ENCODE measurements at places on chromosomes 6 and 20.

GRCh38 chr20:60961551-60961950, 290.5 kb upstream of the CDH4 start:
- DNase-seq = no peak

GRCh38 chr6:33075568-33076405, at the start of gene HLA-DPB1:
HLA-DPB1 (plus strand) TSS chr6:33075990; CDS start chr6:33076042, 52 bp downstream.
- no peak for DNase-seq

DNA sequence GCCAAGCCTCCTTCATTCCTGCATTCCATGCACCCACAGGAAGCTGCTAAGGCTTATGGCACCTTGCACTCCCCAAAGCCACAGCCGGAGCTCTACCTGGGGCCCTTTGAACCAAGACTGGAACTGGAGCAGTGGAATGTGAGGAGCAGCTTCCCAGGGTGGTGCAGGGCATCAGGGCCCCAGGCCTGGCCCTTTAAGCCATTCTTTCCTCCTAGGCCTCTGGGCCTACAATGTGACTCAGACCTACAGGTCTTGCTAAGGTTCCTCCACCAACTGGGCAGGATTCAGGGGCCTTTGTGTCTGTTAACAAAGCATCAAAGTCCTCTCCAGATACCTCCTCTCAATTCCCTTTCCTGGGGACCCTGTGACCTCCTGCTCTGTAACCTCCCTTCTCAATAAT, 36.2 kb downstream of the SF3B5 start:
- DNase-seq = no peak

GRCh38 chr6:25025919-25026301, 90.2 kb upstream of the RIPOR2 start:
- DNase-seq = no peak

GRCh38 chr20:9574181-9574580, 59.8 kb downstream of the LAMP5 start:
- DNase-seq = no peak

DNA sequence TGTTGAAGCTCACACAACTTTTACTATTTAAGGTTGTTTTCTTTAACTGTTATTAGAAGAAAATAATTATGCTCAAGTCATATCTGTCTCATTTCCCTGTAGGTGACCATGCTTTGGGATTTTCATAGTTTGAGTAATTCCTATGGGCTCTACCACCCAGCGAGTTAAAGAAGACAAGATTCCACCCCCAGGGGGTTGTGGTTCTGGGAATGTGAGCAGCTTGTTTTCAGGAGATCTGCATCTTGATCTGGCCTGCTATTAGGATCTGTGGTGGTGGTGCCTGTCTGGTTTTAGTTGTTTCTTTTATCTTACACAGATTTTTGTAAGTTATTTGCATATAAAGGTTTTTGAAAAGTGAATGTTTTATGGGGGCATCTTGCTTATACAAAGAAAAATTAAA, 20.2 kb upstream of the REV3L start:
- DNase-seq = no peak

- DNase-seq = no peak
These were observed 100.9 kb downstream of the FUT9 start for GRCh38 chr6:96116674-96117073.

DNA sequence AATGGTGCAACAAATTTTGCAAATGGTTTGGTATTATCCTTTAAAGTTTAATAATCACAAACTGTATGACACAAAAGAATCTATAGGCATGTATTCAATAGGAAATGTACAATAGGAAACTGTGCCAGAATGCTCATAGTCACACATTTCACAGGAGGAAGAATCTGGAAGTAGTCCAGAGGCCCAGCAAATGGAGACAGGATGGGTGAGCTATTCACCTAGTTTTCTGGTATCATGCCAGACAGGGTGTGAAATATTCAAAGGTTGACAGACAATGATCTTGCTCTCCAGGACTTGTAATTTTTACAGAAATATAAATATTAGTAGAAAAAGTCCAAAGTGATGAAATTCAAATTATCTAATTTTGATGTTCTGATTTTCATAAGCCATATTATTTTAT, 520.1 kb upstream of the IMPG1 start:
- no peak for DNase-seq

- DNase-seq = no peak
These were observed 76.5 kb downstream of the TULP4 start for GRCh38 chr6:158388727-158389126.

GRCh38 chr6:63347599-63347998, 27.8 kb upstream of the LGSN start:
- DNase-seq = no peak

DNA sequence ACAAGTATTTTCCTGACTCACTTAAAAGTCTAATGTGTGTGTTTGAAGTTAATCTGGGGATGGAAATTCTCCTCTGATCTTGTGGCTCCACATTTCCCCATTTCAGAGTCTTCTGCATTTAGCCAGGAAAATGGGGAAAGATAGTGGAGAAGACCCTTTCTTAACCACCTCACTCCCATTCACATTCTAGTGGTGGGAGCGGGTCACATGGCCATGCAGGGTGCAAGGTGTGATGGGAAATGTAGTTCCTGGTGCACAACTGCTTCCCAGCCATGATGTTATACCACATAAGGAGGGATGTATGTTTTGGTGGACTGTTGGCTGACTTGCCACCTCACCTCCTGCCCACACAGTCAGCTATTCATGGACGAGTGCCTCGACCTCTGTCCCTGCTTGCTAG, 61.8 kb downstream of the BANF2 start:
- no peak for DNase-seq

- DNase-seq = no peak
These were observed 108.7 kb downstream of the FYN start for GRCh38 chr6:111764238-111765175.

DNA sequence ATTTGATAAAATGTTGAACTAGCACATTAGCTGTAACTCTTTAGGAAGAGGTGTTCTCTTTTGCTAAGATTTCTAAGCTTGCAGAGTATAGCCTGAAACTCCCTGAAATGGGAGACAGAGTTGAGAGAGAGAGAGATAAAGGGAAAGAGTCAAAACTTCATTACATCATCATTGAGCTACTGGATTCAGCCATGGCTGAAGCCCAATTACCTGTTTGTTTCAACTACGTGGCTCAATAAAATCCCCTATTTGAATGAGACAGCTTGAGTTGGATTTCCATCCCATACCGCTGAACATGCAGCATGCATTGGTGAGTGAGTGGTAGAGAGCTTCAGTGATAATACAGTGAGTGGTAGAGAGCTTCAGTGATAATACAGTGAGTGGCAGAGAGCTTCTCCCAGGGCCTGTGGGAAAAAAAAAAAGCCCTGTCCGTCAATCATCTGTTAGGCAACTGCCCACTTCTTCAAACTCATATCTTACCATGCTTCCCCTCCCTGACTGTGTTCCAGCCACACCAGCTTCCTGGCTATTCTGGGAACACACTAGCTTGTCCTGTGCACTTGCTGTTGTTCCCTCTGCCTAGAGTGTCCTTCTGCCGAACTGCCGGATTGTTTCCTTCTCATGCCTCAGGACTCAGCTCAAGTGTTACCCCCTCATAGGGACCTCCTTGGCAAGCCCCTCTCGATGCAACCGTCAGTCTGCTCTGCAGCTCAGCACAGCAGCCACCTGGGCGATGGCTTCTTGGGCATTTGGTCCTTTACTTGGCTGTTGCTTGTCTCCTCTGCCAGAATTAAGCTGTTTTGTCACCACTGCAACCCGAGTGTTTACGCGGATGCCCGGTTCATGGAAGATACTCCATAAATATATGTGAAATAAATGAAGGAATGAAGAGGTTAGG, 91.3 kb upstream of the EYA2 start:
- DNase-seq = no peak

DNA sequence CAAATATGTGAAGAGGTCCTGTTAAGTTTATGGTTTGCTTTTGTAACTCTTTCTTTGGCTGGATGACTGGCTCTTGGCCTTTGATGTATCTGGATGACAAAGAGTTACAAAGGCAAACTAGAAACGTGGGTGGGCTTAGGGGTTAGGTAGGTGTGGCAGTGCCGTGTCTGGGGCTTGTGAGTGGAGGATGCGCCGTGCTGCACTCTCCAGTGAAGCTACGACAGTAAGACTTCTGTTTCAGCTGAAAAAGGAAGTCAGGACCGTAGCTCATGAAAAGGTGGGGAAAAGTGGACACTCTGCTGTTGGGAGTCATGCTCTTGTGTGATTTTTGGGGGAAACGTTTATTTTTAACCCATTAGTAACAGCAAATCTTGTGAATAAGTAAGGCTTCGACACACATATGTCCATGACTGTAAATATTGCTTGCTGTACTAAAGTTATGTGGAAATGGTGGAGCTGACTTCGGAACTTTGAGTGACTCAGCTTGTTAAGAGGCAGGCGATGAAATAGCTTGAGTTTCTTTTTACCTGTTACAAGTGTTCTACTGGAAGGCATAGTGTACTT, 45.6 kb downstream of the DUSP22 start:
- DNase-seq = no peak

DNA sequence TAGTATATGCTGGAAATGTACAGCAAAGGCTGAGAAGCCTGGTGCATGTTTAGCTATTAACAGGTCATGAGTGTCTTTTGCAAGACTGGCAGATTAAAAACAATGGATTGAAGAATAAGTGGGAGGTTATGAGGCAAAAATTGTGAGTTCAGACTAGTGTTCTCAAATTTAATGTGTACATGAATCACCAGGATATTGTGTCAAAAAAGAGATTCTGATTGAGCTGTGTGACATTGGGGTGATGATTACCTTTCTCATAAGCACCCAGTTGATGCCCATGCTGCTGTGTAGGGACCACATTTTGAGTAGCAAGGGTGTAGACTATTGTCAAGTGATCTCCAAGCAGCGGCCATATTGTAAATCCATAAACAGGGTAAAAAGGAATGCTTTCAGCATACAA, 44.8 kb downstream of the MAP3K5 start:
- no peak for DNase-seq

DNA sequence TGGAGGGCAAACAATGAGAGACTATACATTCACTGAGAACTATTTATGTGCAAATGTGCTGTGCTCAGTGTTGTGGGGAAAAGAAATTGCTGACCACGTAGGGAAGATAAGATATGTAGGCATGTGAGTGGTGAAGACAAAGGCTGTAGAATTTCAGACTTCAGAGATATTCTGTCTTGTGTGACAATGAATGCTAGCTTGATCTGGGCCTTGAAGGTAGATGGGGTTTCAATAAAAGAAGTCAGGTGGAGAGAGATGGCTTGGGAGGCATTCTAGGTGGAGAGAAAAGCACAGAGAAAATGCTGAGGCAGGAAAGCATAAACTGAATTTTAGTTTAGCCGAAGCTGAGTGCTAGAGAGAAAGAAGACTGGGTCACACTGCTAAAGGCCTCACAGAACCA, 56.8 kb upstream of the EEF1A1 start:
- DNase-seq = no peak

DNA sequence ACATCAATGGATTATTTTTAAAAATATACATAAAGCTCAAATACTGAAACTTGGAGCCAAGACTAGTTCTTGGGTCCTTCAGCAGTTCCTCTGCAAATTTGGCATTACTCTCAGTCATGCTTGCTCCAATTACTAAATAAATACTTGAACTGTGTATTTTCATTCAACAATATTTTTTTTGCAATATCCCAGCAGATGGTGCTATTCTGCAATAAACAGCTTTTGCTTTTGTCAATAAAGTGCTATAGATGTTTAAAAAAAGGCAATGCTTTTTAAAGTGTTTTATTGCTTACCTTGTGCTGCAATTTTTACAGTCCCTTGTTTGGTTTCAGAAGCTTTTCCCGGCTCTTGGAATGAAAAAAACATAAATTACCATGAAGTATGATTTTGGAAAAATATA, 243.4 kb downstream of the TRDN start:
- no peak for DNase-seq

GRCh38 chr6:43804550-43805223, 34.7 kb downstream of the VEGFA start:
- DNase-seq = no peak

GRCh38 chr6:11920566-11920965, 91.5 kb upstream of the HIVEP1 start:
- DNase-seq = no peak

DNA sequence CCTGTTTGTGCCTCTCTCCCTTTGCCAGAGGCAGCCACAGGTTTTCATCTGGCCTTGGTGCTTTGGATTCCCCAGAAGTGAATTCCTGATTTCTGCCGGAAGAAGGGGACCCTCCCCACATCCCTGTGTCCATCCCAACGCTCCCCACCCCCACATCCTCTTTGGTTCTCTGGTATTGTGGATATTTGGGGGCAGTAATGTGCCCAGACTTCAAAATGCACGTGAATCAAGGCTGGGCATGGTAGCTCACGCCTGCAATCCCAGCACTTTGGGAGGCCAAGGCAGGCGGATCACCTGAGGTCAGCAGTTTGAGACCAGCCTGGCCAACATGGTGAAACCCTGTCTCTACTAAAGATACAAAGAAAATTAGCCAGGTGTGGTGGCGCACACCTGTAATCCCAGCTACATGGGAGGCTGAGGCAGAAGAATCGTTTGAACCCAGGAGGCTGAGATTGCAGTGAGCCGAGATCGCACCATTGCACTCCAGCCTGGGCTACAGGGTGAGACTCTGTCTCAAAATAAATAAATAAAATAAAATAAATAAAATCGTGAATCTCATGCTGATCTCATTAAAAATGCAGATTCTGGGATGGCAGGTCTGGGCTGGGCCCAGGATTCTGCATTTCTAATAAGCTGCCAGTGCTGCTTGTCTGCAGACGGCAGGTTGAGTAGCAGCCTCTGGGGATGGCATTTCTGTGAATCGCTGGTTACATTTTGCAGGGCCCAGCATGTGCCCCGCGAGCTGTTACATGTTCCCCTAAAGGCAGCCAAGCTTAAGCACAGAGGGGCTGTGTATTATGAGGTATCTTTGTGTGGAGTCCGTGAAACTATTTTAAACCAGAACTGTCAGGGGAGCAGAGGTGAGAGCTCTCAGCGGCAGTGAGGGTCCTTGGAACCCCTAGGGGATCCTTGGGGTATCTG, 49.0 kb downstream of the SYNJ2 start:
- no peak for DNase-seq

GRCh38 chr6:63597141-63598048, 25.1 kb downstream of the LOC128125822 start:
- DNase-seq = no peak

- DNase-seq = no peak
These were observed 626.5 kb upstream of the MAP3K7 start for GRCh38 chr6:91213229-91213901.

DNA sequence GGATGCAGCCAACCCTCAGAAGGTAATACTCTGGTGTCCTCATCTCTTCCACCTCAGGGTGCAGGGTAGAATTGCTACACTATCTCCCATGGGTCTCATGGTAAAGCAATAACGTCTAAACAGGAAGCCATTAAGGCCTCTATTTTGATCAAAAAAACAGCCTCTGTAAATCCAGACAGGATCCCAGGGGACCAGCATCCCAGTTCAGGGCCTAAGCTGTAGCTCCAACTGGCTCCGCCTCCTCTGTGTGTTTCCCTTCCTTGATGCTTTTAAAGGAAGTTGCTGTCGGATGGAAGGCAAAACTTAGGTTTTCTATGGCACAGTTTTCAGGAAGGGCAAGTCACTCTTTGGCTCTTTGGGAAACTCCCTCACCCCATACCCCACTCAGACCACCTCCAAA, 222.0 kb downstream of the MAFB start:
- no peak for DNase-seq

GRCh38 chr6:97445407-97445806, 162.4 kb upstream of the MMS22L start:
- no peak for DNase-seq

GRCh38 chr6:44179072-44179536, 20.5 kb downstream of the CAPN11 start:
- no peak for DNase-seq

- DNase-seq = no peak
These were observed 19.6 kb upstream of the CCR6 start for GRCh38 chr6:167103041-167103891.
